NCI-H187 treated with DMSO at 0.1 percent for 48 hours (cell line): ENCODE measurements at places on chromosomes 7 and 10.
A peak's percentile ranks its signal among the peaks of the same experiment; 100 is the strongest.

DNA sequence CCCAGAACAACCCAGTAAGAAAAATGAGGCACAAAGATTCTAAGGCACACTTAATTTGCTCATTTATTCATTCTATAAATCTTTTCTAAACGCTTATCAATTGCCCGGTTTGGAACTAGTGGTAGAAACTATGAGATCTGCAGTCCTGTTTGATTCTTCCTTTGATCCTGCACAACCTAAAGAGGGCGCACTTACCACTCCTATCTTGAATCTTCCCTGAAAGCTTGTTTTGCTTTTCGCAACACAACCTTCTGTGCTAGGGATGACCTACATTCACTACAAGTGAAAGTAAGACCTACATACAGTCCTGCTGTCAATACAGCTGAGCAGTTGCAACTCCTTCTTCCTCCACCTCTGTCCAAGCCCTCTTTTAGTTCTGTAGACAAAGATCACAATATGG is 12.6 kb upstream of the ARL4A start:
- no peak for DNase-seq

- no peak for DNase-seq
Measured at GRCh38 chr7:240146-240676, 47.8 kb downstream of the FAM20C start.

DNA sequence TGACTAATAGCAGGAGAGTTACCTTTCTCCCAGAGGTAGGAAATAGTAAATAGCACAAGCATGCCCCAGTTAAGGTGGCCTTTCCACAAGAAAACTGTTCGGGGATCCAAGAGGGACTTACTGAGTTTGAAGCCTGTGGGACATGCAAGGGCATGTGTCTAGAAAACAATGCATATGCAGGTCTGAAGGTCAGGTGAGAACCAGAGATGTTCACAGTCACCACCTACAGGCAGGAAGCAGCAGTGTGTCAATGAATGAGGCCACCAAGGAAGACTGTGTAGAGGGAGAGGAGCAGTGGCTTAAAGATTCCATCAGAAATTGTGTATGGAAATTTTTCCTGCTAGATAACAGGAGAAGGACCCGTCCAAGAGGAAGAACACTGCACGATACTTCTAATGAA is 66.0 kb downstream of the CALD1 start:
- no peak for DNase-seq

- no peak for DNase-seq
Measured at GRCh38 chr7:139762886-139763285, 14.9 kb downstream of the HIPK2 start.

DNA sequence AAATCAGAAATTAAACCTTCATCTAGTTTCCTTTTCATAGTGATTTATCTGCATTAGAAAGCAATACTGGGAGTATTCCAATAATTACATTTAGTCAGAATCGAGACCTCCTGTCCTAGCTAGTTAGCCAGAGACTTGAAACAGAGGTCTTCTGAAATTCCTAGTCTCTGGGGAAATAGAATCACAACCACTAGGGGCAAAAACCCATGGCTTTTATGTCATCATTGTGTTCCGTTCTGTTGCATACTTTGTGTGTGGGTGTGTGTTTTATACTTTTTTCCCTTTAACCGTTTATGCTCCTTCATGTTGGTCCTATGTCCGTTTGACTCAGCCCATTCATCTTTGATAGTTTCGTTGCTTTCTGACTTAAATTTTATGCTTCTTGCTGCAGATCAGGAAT is 79.8 kb downstream of the RALA start:
- DNase-seq: no peak

GRCh38 chr7:3688071-3688470 is 387.0 kb downstream of the SDK1 start:
- no peak for DNase-seq

- no peak for DNase-seq
Measured at GRCh38 chr10:132937861-132938260, 4.5 kb downstream of the CFAP46 start.

- DNase-seq: no peak
Measured at GRCh38 chr7:70053989-70054388, 455.7 kb downstream of the AUTS2 start.

- DNase-seq: peak; percentile 69
Measured at GRCh38 chr7:27739909-27740448, at the start of gene TAX1BP1. Gene TAX1BP1 (plus strand): TSS chr7:27740162. CDS start chr7:27748525, 8,363 bp downstream.

DNA sequence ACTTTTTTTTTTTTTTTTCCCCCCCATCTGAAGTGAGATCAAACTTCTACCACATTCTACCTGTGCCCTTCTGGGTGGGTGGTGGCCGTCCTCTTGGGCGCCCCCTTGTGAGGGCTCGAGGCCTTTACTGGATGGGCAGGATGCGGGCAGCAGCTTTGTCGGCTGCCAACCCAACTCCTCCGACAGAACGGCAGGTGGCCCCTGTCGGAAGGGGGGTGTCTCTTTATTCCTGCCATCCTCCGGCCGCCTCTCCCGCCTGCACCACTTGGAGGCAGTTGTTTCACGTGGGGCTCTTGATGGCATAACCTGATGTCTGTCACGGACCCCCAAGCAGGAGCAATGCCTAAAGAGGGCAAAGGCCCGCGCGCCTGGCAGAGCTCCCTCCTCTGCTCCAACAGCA is 31.0 kb downstream of the AMZ1 start:
- DNase-seq: no peak

DNA sequence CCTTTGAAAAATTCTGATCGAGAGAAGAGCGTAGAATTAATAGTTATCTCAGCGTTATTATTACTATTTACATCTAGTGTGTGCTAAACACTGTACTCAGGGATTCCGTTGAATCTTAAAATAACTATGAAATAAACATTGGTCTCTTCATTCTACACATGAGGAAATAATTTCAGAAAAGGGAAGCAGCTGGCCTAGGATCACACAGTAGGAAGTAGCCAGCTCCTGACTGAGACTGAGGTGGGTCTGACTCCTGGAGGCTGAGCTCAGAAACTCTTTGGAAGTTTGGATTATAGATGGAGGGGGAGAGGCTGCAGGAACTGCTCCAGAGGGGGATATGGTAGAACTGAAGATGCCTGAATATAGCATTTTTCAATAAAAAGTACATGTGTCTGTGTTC is 183.9 kb upstream of the WDR11 start:
- no peak for DNase-seq

DNA sequence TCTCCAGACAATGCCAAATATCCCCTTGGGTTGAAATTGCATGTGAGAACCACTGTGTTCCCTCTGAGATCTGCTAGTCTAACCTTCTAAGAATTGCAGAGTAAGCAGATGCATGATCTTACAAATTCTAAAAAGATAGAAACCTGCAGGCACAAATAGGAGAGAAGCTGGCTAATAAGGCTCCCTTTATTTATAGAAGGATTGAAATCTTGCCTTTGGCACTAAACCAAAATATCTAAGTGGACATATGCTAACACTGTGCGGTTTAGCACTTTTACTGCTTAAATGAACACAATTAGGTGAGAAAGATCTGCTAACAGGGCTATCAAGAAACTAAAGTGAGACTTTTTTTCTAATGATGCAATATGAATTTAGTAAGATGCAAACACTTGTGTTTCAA is 225.5 kb downstream of the DOCK4 start:
- DNase-seq: no peak

DNA sequence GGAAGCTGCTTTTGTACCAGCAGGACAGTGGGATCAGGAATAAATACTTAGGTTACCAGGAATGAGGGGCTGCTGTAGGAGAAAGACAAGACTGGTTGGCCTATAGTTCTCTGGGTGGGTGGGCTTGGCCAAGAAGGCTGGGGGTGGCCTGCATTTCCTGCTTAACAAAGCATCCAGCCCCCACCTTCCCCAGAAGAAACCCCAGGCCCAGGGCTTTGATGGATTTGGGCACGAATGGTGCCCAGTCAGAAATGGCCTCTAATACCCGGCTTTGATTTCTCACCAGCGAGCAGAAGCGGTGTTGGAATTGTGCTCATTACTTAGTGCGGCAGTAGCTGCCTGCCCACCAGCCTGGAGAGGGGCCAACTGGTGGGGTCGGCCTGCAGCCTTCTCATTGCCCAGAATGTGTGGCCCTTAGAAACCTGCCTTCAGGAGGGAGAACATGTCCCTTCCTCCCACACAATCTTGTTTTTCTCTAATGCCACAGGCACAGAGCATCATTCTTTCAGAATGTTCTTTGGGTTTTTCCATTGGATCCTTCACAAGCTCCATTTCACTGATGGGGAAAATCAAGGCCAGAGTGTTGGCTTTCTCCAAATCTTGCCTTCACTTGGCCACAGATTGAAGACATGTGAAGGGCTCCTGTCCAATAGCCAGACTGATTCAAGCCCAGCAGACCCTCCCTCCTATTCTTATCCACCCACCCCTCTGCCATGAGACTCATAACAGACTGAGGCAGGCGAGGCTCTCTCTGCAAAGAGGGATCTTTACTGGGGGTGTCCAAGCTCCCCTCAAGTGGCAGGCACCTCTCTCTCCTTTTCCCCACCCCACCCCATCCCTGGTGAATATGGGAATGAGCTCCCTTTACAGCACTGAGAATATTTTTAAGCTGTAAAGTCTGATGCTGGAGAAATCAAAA is 2.5 kb downstream of the UNC5B start:
- DNase-seq: no peak

- DNase-seq: no peak
Measured at GRCh38 chr7:2354939-2355704, 495 bp downstream of the EIF3B start.

GRCh38 chr7:37016064-37016878 is 292.0 kb upstream of the AOAH start:
- DNase-seq: no peak

DNA sequence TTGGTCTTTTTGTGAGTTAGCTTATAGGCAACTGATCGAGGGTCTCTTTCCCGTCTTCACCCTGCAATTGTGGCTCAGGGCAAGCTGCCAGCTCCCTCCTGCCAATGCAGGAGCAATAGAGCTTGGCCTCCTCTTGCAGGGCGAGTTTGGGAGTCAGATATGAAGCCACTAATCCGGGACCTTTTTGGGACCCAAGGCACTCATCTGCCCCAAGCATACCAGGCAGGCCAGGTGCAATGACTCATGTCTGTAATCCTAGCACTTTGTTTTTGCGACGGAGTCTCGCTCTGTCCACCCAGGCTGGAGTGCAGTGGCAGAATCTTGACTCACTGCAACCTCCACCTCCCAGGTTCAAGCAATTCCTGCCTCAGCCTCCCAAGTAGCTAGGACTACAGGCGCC is 21.1 kb downstream of the LIMK1 start:
- DNase-seq: no peak

- no peak for DNase-seq
Measured at GRCh38 chr7:120564145-120564544, 291.2 kb downstream of the KCND2 start.

- DNase-seq: no peak
Measured at GRCh38 chr10:113183573-113183972, 233.5 kb downstream of the TCF7L2 start.

DNA sequence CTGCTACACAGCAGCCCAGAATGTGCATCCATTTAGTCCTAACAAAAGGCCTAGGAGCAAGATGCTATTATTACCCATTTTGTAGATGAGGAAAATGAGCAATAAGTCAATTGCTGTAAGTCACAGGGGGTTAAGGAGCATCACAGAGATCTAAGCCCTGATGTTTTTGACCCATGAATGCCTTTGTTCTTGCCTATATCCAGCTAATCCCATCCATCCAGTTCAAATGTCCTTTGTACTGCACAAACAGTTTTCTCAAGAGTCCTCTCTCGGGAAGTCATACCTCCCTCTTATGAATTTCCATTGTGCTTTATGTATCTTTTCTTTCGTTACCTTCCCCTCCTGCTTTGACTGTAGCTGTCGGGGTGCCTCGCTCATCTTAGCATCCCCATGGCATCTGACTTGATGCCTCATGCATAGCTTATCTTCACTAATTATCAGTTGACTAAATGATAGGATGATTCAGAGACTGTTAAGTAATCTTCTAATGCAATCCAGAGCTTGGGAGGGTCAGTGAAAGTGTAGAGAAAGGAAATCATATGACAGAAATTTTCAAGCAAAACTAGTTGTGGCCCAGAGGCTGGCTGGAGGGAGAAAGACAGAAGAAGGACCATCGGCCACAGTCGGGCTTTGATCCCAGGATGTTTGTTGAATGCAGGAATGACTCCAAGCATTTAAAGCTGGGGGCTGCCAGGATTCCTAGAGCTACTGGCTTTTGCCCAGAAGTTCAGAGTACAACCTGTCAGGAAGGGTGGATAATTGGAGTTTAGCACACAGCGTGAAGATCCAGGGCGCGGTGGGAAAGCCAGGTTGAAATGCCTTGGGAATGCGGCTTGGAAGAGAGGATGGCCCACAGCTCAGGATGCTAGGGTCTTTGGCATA is 23.5 kb downstream of the BLVRA start:
- DNase-seq: no peak

DNA sequence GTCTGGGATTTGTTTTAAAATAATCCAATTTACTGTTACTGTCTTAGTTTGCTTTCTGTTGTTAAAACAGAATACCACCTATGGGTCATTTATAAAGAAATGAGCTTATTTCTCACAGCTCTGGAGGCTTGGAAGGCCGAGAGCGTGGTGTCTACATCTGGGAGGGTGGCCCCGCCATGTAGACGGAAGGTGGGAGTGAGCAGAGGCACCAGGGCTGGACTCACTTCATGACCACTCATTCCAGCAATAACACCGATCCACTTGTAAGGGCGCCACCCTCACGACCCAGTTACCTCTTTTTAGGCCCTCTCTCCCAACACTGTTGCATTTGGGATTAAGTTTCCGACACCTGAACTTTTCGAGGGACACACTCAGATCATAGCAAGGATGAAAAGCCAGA is 36.2 kb upstream of the CFAP46 start:
- no peak for DNase-seq

GRCh38 chr10:58311026-58311425 is 23.8 kb upstream of the UBE2D1 start:
- no peak for DNase-seq

DNA sequence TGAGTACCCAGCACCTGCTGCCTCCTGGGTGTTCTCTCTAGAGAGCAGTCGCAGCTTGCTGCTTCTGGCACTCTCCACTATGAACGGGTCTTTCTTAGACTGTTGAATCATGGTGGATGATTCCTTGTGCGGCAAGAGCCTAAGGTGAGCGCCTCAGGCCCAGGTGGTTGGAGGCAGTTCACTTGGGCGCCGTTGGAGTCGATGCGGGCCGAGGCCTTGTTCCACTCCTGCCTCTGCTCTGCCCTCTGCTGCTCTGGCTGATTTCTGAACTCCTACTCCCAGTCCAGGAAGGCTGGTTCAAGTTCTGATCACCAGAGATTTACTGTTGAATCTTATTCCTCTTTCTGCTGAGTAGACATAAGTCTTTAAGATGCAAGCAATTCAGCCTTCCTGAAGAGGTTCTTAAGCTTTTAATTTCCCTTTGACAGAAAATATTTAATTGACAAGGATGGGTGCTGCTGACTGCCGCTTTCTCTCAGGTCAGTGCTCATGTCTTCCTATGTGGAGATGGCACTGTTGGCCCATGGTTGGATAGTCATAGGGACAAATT is 10.4 kb downstream of the YKT6 start:
- DNase-seq: no peak

- DNase-seq: no peak
Measured at GRCh38 chr7:159128767-159129166, 15.9 kb downstream of the VIPR2 start.

DNA sequence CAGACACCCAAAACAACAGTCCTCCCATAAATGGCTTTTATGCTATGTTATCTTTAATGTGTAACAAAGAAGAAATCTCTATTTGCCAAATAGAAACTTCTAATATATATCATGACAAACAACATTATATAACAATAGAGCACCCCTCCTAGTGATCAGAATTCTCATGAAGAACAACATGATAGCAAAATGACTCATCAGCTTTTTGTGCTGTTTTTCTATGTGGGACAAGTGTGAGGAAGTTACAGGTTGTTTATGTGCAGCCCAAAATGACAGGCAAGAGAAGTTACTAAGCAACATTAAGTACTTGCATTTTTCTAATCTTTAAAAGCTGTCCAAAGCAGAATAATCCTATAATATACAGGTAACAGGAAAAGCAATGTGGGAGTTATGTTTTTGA is 7.7 kb downstream of the DGKB start:
- no peak for DNase-seq
